ENCODE measurements at places on chromosomes 2 and 18.

- no peak for DNase-seq
These were observed 728 bp downstream of the AUP1 start for GRCh38 chr2:74528600-74529356.

- peak; percentile 68 for DNase-seq
These were observed 32.9 kb upstream of the EHBP1 start for GRCh38 chr2:62672601-62673000.

DNA sequence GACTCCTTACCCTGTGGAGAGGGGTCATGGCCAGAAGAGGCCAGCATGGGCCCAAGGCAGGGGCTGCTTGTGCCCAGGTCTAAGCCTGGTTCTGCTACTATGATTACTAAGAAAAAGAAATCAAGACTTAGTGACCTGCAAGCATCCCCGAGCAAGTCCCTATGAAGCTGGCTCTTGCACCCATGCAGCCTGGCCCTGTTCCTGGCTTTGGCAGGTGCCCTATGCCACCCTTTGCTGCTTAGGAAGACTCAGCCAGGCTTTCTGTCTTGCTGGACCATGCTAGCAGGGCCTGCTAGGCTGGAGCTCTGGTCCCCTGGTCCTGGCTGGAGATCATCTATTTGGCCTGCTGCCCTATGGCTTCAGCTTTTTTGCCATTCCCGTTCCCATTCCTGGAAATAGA is 309.4 kb upstream of the EPAS1 start:
- no peak for DNase-seq

- DNase-seq: no peak
These were observed 5.8 kb upstream of the HOXD1 start for GRCh38 chr2:176182671-176183070.

DNA sequence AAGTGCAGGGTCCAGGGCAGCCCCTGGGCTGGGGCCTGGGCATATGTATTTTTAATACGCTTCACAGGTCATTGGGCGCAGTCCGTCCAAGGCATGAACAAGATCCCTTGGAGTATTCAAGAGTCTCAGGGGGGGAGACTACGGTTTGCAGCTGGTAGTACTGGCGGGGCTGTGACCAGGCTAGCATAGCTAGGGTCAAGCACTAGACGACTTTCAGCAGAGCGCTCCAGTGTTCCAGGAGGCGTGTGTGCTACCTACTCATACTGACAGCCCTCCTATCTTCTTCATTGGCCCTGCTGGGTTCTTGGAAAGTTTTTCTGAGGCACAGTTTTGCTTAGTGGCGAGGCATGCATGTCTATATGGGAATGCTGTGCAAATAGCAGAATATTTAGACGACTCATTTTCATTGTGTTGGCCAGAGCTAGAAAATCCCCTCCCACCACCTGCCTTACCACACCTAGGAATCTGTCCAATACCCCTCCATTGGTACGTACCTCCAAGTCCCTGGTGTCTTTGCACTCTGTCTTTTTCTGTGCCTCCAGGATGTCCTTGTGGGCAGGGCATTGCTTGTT is 68.2 kb downstream of the GLI2 start:
- DNase-seq: no peak

GRCh38 chr2:54310961-54311360 is 54.9 kb upstream of the TSPYL6 start:
- DNase-seq: no peak

GRCh38 chr2:28274911-28275685 is 117.6 kb upstream of the FOSL2 start:
- DNase-seq: peak; percentile 99

GRCh38 chr18:61093965-61094364 is 239.3 kb upstream of the CDH20 start:
- DNase-seq: no peak

DNA sequence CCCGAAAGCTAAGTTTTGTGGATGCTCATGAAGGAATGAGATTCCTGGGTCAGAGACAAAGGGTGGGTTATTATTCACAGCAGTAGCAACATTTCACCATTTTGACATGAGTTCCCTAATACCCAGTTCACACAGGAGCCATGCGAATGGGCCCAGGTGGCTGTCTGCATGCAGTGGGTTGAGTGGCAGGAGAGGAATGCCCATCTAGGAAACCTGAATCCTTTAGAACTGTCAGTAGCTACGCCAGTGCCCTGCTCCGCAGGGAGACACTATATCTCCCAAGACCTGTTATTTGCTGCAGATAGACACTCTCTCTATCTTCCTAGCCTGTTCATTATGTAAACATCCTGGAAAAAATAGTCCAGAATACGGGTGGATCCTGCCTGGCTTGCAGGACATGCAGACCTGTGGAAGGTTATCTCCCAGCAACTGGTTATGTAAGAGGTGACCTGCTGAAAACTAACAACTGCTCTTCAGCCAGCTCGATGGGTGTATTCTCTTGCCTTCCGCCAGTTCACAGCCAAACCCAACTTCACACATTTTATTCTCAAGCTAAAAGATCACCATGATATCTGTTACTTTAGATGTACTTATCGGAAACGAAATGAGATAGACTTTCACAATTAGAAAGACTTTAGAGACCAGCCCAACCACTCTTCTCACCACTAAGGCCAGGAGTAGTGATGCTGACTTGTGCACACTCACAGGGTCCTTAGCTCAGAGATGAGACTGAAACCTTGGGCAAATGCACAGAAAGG is 59.1 kb downstream of the MBP start:
- DNase-seq: no peak

- DNase-seq: no peak
These were observed 30.3 kb upstream of the SMCHD1 start for GRCh38 chr18:2625217-2625616.

DNA sequence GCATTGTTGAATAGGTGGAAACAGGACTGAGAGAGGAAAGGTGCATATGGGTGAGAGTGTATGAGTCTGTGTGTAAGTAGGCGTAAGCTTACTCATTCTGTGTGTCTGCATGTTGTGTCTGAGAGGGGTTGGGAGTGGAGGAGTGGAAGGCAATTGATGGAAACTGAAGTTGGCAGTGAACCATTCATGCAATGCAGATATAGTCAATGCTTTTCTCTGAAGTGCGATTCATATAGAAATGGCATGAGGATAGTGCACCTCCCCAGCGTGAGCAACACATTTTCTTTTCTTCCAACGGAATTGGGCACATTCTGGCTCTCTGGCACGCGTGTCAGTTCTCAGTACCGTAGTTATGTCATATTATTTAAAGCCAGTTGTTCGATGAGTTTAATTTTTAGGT is 250.5 kb downstream of the NYAP2 start:
- no peak for DNase-seq

DNA sequence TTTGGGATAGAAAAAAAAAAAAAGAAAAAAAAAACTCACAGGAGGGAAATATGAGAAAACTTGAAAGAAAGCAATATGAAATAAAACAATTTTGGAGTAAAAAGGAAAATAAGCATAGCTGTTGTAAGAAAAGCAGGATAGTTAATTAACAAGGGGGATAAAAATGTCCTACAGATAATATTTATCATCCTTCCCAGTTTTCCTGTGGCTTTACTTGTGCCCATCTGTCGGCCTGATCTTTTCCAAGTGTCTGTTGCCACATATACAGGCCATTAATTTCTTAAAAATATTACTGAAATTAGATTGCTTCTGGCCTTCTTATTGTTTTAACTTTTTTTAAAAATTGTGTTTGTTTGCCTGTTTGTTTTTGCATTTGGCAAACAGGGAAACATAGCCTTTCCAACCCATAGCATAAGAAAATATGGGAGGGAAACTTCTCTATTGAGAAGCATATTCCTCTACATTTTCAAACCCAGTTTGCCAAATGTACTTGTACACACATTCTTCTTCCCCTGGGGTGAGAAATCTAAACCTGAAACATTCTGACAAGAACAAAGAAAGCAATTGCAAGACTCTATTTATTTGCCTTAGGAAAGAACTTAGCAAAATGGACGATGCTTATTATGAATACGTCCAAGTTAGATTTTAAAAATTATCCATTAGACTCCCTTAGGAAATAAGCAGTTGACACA is 272.3 kb downstream of the CDH20 start:
- no peak for DNase-seq

GRCh38 chr18:22551536-22552151 is 133.9 kb upstream of the CTAGE1 start:
- DNase-seq: peak; percentile 86

GRCh38 chr2:237305579-237305978 is 108.4 kb downstream of the COL6A3 start:
- no peak for DNase-seq

DNA sequence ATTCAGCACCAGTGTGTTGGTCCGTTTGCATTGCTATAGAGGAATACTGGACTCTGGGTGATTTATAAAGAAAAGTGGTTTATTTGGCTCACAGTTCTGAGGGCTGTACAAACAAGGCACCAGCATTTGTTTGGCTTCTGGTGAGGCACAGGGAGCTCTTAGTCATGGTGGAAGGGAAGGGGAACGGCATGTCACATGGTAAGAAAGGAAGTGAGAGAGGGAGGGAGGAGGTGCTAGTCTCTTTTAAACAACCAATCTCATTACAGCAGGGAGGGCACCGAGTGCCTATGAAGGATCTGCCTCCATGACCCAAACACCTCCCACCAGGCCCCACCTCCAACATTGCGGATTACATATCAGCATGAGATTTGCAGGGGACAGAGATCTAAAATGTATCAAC is 143.9 kb upstream of the DLX2 start:
- DNase-seq: peak; percentile 63

DNA sequence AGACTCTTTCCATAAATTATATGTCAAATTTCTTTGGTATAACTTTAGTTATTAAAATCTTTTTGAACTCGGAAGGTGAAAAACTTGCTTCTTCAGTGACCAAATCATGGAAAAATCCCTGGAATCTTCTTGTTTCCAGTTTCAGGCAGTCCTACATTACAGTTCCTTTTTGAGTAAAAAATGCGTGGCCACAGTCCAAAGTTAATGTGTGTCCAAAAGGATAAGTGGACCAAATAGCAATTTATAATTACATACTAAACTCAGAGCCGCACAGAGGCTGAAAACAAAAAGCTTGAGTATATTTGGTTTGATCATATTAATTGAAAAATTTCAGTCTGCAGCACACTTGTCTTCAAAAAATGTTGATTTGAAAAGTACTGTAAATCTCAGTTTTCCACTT is 28.4 kb upstream of the DYNC2LI1 start:
- DNase-seq: no peak

DNA sequence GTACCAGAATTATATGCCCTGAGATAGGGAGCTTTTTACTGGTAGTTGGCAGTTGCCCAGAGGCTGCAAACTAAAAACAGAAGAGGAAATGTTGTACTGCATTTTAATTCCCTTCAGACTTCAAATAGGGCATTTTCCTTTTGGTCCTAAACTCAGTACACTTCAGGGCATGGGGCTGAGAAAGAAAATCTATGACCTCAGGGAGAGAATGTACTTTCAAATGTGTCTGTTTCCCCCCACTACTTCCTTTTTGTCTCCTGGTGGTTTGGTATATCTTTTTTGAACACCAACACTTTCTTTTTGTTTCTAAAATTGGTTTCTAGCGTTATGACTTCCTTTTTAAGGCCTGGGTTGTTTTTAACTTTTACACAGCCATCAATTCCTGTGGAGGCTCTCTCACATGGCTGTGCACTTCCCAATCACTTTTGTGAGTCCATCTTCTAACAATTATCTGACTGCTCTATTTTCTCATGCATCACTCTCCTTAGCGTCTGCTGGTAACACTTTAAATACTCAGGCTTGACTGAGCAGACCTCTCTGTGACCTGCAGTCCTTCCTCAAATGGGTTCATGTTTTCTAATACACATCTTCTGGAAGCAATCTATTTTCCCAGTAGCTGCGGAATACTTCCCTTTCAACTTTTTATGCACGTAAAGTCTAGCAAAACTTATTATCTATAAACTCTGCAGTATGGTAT is 596.0 kb downstream of the LRP1B start:
- DNase-seq: no peak

- DNase-seq: peak; percentile 9
These were observed 841.6 kb downstream of the TRIB2 start for GRCh38 chr2:13558368-13558767.

DNA sequence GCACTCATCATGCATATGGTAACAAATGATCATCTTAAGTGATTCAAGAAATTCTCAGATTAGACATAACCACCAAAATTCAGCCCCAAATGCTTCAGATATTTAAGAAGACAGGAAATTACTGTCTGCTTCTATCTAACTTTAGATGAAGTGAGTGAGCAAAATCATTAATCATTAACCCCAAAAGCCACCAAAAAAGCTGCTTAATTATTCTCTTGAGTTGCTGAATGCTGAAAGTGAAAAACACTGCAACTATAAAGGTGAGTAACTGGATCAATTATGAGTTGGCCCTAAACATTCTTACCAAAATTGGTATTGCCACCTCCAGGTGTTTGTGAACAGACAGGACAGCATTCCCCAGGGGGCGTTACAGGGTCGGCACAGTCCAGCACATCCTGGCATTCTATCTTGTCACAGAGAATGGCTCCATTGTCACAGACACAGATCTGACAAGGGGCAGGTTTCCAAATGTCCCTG is 69.6 kb downstream of the COL5A2 start:
- no peak for DNase-seq

DNA sequence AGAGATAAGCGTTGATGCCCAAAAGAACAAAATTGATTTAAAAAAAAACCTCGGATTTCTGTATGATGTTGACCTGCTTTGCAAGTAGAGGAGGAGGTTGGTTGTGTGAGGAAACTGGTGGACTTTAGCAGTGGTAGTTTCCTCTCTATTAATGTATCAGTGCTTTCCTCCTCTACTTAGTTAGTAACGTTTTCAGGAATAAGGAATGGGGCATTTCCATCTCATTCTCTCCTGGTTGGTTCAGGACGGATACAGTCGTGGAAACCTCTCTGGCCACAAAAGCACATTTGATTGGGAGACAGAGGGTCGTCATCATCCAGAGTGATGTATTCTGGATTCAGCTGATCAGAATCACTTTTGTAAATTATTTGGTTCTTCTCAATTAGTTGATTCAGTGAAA is 1.5 kb downstream of the FHOD3 start:
- DNase-seq: no peak

DNA sequence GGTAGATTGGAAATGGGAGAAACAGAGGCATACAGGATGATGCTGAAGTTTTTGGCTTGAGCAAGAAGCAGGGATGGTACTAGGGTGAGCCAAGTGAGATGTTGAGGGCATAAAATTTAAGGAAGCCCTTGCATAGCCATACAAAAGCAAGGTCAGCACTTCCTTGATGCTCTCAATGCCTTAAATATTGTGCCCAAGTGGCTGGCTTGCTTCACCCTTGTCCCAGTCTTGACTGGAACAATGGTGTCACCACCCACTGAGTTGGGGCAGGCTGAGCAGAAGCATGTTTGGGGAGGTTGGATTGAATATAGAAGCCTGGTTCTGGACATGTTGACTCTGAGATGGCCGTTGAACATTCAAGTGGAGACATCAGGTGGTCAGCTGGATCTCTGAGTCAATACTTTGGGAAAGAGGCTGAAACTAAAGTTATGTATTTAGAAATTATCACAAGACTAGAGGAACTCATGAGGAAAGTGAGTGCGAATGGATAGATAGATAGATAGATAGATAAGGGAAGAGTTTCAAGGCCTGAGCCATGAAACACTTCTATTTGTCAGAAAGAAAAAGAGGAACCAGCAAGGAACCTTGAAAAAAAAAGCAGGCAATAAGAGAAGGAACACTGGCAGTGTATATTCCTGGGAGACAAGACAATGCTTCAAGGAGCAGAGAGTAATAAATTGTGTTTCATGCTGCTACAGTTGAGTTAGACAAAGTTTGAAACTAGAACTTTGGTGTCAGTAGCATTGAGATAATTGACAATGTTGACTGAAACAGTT is 43.0 kb upstream of the HNMT start:
- no peak for DNase-seq
